ENCODE measurements at places on chromosomes 13 and 19.

DNA sequence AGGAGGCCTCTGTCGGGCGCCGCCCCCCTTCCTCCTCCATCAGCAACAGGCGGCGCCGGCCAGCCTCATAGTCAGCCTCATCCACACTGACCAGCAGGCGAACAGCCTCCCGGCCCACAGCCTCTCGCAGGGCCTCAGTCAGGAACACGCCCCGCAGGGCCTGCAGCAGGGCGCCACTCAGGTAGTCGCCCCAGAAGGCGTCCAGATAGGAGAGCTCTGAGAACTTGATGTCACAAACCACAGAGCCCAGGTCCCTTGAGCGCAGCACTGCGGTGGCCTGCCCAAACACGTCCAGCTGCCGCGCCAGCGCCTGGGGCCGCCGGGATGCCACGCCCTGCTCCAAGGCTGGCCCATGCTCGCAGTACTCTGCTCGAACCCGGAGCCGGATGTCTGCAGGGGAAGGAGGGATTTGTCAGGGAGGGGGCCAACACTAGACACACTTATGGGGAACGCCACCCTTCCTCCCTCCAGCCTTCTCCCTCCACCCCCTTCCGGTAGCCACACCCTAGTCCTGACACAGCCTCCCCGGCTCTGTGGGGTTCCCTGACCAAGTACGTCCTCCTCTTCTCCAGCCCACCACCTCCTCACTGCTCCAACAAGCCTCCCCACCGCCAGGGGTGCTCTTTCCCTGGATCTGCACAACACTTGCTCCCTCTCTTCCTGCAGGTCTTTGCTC lies 17.9 kb downstream of the DEDD2 start:
- no peak for DNase-seq

GRCh38 chr13:39501702-39502324 lies 101.2 kb downstream of the LHFPL6 start:
- no peak for DNase-seq

DNA sequence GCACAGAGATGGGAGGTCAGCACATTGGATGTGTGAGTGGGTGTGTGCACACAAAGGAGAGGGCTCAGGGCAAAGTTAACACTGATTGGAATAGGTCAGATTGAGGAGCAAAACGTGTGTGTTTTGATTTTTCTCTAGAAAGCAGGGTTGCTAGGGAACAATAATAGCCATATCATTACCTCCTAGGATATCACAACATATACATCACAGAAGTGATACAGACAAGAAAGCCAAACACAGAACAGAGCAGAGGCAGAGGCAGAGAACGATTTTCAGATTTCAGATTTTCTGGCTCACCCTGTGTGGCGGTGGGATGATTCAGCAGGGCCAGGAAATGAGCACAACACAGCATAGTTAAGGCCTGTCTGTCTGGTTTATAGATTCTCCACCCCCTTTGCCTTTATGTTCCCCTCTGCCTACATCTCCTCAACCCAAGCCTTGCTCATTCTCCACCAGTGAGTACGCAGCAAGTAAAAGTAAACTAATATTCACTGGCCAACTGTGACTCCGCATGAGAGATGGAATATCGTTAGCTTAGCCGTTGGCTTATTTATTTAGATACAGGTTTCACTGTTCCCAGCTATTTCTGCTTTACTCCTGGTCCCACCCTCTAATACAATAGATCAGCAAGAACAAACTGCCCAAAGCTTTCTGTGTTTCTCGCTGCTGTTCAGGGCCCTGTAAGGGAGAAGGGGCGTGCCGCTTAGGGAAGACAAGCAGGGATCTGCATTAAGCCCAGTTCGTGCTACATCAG lies 182.7 kb upstream of the TSC22D1 start:
- no peak for DNase-seq

GRCh38 chr19:10335352-10335985 lies 2.1 kb upstream of the RAVER1 start:
- DNase-seq = no peak

DNA sequence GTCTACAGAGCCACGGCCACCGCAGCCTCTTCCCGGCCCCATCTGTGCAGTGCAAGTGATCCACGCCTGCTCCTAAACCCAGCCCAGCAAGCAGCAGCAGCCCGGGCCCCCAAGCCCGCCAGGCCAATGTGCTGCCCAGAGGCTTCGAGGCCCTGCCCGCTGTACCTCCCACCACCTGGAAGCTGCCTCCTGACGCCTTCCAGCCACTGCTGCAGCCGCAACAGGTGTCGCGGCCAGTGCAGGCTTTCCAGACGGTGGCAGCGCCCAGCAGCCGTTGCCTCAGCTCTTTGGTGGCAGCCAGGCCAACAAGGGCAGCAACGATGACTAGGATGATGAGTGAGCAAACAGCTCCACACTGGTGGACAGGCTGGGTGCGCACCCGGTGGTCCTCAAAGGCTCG lies 50.2 kb upstream of the TPM4 start:
- DNase-seq = no peak

DNA sequence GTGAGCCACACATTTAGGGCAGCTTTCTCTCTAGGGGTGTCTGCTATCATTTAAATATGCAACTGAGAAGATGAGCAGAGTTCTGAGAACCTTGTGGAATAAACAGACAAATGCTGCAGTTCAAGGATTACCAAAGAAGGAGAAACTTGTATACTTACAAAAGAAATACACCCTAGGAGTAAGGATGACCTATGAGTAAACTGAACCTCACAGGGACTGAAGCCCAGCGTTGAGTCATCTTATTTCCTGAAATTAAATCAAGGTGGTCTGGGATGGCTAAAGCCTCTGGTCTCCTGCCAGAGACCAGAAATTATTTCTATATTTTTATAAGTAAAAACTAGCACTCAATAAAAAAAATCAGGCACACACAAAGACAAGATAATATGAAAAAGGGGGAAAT lies 40.1 kb downstream of the FAM216B start:
- no peak for DNase-seq

GRCh38 chr13:76016799-76017400 lies 380.8 kb downstream of the LMO7 start:
- no peak for DNase-seq

GRCh38 chr19:34712395-34713261 lies 21.4 kb upstream of the ZNF181 start:
- no peak for DNase-seq

- no peak for DNase-seq
These were observed 21.5 kb downstream of the NFIC start for GRCh38 chr19:3387645-3388589.

DNA sequence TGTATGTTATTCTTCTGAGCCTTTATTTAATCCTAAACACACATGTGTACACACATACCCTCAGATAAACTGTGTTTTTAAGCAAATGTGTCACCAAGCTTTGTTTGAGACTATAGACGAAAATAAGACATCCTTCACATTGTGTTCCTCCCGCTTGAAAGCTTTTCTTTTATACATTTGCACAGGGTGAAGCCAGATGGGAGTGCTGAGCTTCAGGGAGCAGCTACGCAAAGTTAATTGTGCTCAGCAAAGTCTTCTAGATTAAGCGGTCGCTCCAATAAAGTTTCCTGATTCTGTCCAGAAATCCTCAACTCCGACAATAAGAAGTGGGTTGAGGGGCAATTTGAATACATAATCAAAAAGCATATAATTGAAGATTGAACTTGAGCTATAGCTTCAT lies 117.2 kb upstream of the ARGLU1 start:
- DNase-seq = no peak

DNA sequence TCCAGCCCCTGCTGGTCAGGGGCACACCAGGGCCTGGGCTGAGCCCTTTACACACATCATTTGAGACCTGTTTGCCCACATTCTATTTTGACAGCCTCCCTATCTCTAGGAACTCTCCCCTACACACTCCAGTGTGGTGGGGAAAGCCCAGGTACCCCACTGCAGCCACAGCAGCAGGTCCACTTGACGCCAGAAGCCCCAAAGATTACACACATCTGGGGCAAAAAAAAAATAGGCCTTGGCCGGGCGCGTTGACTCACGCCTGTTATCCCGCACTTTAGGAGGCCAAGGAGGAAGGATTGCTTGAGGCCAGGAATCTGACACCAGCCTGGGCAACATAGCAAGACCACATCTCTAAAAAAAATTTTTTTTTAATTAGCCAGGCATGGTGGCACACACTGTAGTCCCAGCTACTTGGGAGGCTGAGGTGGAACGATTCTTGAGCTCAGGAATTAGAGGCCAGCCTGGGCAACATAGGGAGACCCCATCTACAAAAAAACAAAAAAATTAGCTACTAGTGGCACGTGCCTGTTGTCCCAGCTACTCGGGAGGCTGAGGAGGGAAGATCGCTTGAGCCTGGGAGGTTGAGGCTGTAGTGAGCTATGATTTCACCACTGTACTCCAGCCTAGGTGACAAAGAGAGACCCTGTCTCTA lies 18.0 kb upstream of the CD22 start:
- no peak for DNase-seq

DNA sequence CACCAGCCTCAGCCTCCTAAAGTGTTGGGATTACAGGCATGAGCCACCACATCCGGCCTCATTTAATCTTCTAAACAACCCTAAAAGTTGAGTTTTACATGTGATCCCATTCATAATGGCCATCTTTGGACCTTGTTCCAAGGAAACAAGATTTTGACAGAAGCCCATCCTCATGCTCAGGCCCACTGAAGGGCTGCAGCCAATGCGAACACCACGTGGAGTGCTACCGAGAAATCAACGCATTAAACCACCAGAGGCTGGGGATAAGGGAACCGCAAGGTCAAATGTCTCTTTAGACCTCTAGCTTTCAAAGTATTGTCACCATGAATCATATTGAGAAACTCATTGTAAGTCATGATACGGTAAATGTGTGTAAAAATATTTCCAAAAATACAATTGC lies 49.4 kb upstream of the DOCK9 start:
- no peak for DNase-seq

DNA sequence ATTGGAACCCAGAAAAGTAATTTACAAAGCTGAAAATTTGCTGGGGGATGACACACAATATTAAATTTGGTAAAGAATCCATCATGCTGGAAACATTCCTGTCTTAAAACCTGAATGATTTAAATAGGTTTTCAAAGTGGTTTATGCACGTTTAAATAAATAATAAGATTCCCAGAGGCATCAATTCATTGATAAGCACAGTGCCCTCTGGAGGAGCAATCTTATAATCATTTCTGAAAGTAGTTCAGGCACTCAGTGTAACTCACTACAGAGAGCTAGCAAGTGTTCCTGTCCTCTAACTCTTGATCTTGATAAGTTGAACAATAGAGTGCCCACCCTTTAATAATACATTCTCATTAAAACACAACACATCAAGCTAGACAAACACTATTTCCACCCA lies 43.5 kb upstream of the SHISA2 start:
- DNase-seq = no peak

- no peak for DNase-seq
These were observed 816.9 kb upstream of the SLC10A2 start for GRCh38 chr13:103883164-103883563.

DNA sequence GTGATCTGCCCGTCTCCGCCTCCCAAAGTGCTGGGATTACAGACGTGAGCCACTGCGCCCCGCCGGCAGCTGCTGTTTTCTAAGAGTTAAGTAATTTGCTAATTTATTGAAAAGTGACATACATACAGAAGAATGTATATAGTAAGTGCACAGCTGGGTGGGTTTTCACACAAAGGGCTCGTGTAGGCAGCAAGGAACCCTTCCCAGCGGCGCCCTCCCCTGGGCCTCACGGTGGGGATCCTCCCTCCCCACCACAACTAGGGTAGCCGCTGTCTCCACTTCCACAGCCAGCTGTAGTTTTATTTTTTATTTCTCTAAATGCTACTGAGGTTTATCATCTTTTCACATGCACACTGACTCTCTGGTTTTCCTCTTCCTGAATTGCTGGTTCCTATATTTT lies 64.9 kb downstream of the CRYL1 start:
- no peak for DNase-seq

DNA sequence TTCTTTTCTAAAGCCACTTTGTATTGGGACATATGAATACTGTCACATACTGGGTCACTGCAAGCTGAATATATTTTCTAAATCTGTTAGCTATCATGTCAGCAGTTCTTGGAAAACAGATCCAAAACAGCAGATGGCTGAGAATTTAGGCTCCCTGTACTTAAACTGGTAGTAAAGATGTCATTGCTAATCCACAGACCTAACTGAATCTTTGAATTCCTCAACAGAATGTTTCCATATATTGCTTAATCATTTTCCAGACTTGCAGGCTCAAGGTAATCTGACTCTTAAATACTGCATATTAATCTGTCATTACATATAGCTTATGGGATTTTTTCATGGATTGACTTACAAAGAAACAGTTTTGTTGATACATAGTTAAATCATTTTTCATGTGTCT lies 639.0 kb upstream of the KLHL1 start:
- DNase-seq = no peak

- DNase-seq = no peak
These were observed 56.1 kb downstream of the KCNRG start for GRCh38 chr13:50071379-50071778.

DNA sequence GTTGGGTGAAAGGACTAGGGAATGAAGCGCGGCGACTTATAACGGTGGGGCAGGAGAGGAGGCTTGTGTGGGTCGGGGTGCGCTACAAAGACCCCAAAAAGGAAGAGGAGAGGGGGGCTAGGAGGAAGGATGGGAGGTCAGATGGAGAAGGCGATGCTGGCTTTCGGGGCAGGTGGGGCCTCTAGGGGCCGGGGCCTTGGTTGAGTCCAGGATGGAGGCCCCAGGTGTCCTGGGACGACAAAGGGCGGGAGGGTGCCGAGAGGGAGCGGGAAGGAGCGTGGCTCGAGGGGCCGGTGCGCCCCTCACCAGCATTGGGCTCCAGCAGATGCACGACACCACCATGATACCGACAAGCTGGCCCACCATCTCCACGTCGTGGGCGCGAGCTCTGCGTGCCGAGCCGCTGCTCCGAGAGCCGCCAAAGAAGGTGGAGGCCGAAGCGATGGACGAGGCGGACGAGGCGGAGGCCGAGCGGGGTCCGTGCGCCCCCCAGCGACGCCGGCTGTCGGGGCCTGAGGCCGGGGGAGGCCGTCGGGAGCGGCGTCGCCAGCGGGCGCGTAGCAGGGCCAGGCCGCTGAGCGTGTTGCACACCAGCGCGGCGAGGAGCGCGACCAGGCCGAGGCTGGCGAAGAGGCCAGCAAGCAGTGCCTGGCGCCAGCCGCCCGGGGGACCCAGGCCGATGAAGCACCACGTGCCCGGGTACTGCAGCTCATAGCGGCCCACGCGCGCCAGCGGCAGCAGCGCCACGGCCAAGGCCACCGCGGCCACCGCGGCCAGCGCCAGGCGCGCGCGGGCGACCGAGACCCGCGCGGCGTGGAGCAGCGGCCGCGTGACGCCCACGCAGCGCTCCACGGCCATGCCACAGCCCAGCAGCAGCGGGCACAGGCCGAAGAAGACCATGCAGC lies 1.8 kb downstream of the PTGER1 start:
- DNase-seq = no peak

DNA sequence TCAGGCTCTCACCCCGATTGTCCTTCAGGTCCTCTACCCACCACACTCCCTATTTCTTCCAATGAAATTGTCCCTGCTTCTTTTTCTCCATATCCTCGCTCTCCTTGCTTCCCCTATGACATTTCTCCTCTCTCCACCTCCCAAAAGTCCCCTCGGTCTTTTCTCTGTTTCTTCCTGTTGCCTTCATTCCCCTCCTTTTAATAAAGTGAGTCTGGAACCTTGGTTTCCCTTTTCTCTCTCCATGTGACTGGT lies 676 bp upstream of the ZNF574 start:
- no peak for DNase-seq
